NCI-H1092 treated with DMSO at 0.1 percent for 48 hours (cell line): ENCODE measurements at places on chromosomes 7 and 10.

- DNase-seq = peak; percentile 35
These were observed 14.7 kb downstream of the HSPB1 start for GRCh38 chr7:76316984-76317781.

- no peak for DNase-seq
These were observed 28.7 kb upstream of the GDI2 start for GRCh38 chr10:5841965-5842364.

DNA sequence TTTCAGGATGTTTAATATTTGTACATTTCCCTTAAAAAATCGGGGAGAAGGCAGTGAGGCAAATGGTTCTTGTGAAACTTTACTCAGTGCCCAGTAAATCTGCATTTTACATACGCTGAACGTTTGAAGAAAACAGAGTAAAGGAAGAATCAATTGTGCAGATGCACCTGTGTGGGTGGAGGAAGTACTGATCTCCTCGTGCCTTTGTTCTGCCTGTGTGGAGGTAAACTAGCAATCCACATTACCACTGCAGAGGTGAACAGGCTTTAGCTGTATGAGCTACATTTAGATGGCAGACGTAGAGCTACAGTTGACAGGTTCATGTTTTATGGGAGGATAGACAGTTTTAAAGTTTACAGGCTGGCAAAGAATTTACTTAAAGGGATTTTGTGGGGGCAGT is 62.7 kb upstream of the VIPR2 start:
- no peak for DNase-seq

- DNase-seq = no peak
These were observed 588.7 kb upstream of the MBL2 start for GRCh38 chr10:53361281-53361680.

GRCh38 chr7:24361001-24361400 is 77.0 kb downstream of the NPY start:
- no peak for DNase-seq

GRCh38 chr10:132910901-132911785 is 31.2 kb downstream of the CFAP46 start:
- DNase-seq = no peak

GRCh38 chr7:12458520-12459131 is 55.0 kb upstream of the VWDE start:
- peak; percentile 82 for DNase-seq

DNA sequence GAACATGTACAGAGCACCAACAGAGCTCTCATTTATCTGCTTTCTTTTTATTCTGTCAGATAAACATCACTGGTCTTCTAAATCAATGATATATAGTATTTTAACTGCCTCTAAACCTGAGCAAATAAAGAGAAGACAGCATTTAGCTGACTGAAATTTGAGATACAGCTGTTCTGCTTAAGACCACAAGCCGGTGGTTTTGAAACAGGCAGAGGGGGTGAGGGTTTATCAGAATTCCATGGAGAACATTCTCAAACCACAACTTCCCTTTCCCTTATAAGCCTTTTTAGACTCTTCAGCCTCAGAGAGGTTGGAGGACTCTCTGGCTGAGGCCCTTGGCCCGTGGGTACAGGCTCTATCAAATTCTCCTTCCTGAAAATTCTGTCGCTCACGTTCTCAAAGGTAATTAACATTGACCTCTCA is 87.4 kb upstream of the RSU1 start:
- DNase-seq = no peak

DNA sequence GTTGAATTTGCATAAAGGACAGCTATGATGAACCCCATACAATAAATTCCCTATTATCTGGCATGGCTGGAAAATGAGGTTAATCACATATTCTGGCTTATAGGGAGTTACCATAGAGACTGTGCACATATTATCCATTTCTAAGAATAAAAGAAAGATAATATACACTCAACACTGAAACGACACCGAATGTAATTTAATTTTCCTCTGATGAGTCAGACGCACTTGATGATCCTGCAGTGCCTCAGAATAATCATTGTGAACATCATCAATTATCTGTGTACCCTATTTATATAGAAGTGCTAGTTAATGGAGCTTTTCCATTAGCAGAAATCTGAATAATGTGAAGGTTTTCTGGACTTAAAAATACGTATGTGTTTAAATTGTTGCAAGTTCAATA is 60.2 kb downstream of the SGCE start:
- DNase-seq = no peak

GRCh38 chr10:74932648-74933047 is 106.2 kb downstream of the KAT6B start:
- DNase-seq = peak; percentile 76

DNA sequence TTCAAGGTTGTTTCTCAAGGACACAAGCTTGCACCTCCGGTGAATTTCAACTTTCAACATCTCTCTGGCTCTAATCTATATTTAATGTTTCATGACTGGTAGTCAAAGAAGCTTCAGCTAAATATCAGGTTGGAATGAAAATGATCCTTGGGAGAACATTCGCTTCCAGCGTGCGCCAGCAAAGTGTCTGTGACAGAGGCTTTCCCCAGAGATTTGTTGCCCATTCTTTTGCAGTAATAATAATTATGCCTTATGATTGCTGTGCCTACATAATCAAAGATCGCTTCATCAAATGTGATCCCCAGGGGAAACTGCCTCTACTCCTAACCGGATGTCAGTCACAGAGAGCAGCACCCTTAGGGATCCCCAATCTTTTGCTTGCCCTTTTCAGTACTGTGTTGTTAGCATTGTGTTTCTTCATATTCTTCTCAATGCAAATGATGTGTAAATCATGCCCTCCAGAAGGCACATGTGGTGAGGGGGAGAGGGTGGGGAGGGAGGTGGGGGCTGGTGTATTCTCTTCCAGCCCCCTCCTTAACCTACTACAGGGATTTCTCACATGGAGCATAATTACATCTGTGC is 30.5 kb downstream of the FZD1 start:
- no peak for DNase-seq

DNA sequence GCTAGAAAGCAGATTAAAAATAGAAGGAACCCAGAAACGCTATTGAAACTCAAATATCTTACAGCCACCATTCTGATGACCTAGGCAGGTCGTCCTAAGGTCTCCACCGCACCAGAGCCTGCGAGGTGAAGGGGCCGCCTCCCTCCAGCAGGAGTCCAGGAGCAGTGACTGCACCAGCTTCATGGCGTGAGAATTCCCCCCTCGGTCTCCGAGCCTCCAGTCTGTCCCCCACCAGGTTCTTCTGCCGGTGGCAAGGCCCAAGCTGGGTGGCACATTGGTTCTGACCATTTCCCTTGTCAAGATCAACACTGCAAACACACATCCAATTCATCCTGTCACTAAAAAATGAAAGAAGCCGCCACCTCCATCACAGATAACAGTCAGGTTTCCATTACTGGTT is 98.7 kb downstream of the DIP2C start:
- no peak for DNase-seq

DNA sequence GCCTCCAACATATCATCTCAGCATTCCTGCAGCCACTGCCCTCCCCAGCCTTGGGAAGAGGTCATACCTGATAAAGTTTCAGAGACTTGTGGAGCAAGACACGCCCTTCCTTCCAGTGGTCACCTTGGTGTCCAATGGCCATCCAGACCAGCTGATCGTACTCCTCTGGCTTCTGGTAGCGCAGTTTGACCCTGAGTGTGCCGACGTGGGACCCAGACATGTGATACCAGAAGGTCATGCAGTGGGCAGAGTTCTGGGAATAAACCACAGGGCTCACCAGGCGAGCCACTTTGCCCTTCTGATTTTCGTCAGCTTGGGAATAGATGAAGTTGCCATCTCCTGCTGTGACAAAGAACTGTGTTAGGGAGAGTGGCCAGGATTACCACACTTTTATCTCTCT is 148.3 kb downstream of the NRP1 start:
- no peak for DNase-seq

DNA sequence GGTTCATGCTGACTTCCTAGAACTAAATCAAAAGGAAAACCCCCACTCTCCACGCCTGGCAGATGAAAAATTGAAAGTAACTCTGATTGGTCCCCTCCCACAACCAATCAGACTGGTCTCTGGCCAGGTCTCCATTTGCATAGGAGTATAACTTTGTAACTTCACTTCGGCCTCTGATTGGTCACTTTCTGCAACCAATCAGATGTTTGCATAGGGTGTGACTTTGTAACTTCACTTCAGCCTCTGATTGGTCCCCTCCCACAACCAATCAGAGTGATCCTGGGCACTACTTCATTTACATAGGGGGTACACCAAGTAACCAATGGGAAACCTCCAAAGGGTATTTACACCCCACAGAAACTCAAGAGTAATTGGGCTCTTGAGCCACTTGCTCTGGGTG is 306.6 kb upstream of the PFKP start:
- no peak for DNase-seq

DNA sequence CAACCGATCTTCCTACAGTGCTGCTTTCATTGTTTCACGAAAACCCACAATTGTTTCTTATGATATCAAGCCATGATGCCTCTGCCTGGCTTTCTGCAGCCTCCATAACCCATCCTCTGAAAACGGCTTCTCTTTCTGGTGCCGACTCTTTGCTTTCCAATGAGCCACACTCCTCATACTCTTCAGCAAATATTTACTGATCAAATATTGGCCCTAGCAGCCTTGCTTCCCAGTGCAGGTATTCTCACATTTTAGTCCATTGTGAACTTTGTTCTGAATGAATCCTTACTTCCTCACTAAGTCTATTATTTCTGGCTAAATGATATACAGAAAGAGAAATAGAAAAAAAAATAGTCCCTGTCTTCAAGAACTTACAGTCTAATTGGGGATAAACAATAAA is 35.5 kb downstream of the LAMB1 start:
- DNase-seq = peak; percentile 65

DNA sequence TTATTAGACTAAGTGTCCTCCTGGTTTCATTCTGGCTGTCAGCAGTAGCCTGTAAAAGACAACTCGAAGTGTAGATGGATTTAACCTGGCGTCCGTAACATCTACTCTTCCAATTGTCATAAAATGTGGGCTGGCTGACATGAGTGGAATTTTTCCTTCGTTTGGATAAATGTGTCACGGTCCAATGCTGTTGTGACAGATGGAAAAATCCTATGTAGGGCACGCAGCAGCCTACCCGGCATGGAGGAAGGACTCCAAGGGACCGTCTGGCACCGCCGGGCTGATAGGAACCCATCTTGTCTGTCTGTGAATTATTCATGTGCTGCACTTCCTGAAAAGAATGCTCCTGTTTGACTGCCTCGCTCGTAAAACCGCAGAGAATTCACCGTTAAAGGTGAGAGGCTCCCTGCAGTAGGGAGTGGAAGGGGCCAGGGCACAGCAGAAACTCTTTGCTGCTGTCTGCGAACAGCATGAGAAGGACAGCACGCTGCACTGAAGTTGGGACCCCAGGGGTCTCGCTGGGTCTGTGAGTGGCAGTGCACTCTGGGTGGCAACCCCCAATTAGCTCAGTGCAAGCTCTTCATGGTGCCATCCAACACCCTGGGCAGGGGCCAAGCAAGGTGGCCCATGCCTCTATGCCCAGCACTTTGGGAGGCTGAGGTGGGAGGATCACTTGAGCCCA is 1.6 kb upstream of the ORAI2 start:
- peak; percentile 39 for DNase-seq

- DNase-seq = peak; percentile 13
These were observed 6.2 kb upstream of the CH25H start for GRCh38 chr10:89213191-89213808.
